EL (cell line): ENCODE measurements at places on chromosomes 12 and 14.

- peak; percentile 61 for DNase-seq
Measured at GRCh38 chr14:52369305-52369801, 55.2 kb downstream of the PTGER2 start.

- peak; percentile 77 for DNase-seq
Measured at GRCh38 chr12:13347241-13348043, 150.9 kb downstream of the EMP1 start.

DNA sequence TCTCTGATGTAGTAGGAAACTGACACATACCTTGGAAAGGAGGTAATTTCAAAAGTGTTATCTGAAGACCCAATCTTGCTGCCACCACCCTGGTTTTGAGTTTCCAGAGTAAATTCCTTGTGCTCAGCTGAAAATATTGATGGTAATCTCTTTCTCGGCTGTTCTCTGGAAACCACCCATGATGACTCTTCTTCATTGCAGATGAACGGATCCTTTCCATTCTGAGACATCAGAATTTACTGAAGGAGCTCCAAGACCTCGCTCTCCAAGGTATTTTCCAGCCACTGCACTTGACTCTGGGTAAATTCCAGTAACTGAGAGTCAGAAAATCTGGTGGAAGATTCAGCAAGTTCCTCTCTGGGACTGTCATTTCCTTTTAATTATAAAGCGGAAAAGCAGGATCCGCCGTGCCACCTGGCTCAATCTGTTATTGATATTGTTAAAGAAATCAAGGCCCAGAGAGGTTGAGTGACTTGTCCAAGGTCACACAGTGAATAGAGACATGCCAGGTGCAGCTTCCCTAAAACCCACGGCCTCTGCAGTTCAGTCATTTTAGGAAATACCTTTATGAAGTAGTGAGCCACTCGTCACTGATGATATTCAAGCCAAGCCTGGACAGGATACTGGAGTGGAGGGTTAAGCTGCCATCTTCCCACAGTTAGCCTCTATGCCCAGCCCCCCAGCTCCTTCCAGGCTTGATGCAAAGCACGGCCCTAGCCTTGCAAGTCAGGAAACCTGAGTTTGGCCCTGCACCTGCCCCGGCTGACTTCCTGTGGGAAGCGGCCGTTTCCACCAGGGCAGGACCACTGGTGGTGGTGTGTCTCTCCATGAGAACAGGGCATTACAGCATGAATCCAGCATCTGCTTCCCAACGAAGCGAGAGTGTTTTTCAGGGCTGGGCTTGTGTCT is 4.7 kb downstream of the CHGA start:
- no peak for DNase-seq

- DNase-seq: no peak
Measured at GRCh38 chr12:26611598-26611997, 221.4 kb downstream of the ITPR2 start.

- no peak for DNase-seq
Measured at GRCh38 chr12:121787063-121788025, 6.1 kb downstream of the RHOF start.

- peak; percentile 50 for DNase-seq
Measured at GRCh38 chr14:90675399-90675798, 140.8 kb downstream of the TTC7B start.

- DNase-seq: peak; percentile 67
Measured at GRCh38 chr12:127588249-127588648, 678.7 kb upstream of the TMEM132C start.

DNA sequence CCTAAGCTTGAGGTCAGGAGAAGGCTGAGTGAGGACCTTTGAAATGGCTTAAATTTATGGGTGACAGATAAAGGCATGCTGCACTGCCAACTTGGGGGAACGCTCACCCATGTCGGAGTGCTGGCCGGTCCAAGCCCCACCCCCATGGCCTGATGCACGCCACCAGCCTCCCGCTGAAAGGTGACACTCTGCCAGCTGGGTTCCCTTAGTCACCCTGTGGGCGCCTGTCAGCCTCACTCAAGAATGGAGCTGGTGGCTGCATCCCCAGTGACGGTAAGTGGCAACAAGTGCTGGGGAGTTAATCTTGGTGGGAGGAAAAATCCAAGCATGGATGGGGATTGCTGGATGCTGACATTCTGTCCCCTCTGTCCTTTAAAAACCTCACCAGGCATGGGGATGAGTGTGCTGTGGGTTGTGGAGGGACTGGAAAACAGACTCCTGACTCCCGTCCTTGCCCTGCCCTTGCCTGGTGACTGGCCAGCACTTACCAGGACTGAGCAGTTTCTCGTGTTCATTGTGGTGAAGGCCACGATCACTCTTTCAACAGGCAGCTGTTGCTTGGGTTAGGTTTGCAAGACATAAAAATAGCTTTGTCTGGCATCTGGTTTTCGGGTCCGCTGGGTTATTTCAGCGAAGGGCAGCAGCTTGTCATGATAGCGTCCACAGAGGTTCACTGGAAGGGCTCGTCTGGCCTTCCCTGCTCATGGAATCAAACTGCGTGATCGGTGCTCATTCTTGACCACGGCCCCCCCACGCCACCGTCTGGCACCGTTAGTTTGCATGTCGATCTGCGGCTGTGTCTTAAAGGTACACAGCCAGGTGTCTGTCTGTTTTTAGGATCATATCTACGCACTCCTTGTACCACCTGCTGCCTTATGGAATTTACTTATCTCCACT is 15.0 kb downstream of the ACACB start:
- DNase-seq: no peak

DNA sequence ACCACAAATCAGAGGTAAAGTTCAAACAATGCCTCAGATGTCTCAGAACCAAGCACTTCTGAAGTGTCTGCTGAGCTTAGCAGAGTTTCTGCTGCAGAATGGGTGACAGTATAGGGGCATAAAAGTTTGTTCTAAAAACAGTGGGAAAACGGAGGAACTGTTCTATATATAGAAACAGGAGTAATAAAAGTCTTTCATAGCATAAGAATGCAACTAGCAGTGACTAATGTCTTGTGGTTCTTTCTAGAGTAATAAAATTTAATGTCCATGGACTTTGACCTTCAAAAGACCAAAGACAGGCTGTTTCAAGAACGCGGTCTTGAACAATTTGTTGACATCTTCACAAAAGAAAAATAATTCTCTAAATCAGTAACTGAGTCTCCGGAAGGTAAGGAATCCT is 107.5 kb upstream of the FAR2 start:
- peak; percentile 75 for DNase-seq

- no peak for DNase-seq
Measured at GRCh38 chr12:130119241-130119861, 42.9 kb upstream of the FZD10 start.

- DNase-seq: no peak
Measured at GRCh38 chr12:122139266-122139665, 34.8 kb downstream of the IL31 start.

DNA sequence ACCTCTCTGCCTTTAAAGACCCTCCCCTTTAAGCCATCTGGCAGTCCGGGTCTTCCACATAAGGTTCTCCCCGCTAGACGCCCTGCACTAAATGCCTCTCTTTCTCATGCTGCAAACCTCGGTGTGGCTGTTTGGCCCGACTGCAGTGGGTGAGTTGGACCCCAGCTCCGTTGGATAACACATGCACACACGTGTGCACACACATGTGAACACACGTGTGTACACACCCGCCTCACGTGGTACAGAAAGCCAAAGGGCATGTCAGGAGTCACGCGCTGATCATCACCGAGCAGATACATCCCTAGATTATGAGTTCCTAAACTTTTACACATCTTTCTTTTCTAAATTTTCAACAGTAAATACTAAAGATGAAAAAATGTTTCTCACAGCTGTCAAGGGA is 68.3 kb downstream of the RIMBP2 start:
- DNase-seq: no peak

DNA sequence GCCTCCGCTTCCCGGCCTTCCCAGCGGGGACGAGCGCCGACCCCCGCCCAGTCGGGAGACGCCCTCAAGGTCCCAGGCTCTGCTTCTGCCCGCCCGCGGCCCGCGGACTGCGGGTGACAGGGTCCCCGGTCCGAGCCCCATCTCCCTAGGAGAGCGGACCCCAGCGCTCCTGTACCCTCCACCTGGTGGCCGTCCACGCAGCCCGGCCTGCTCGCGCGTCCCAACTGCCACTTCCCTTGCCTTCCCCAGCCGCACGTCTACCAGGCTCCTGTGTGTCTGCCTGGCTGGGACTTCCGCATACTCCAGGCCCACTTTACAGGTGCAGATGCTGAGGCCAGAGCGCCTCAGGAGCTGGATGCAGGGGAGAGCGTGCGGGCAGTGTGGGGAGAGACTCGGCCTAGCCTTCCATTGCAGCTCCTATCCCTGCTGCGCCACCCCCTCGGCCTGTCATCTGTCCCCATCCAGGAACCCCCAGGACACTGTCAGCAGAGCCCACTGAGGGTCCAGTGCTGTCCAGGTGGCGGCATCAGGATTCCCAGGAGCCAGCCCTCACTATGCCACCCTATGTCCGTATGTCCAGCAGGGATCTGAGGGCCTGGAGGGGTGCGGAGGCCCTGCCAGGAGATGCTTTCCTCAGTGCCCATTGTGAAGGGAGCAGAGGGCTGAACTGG is 8.0 kb upstream of the ANKRD9 start:
- no peak for DNase-seq

DNA sequence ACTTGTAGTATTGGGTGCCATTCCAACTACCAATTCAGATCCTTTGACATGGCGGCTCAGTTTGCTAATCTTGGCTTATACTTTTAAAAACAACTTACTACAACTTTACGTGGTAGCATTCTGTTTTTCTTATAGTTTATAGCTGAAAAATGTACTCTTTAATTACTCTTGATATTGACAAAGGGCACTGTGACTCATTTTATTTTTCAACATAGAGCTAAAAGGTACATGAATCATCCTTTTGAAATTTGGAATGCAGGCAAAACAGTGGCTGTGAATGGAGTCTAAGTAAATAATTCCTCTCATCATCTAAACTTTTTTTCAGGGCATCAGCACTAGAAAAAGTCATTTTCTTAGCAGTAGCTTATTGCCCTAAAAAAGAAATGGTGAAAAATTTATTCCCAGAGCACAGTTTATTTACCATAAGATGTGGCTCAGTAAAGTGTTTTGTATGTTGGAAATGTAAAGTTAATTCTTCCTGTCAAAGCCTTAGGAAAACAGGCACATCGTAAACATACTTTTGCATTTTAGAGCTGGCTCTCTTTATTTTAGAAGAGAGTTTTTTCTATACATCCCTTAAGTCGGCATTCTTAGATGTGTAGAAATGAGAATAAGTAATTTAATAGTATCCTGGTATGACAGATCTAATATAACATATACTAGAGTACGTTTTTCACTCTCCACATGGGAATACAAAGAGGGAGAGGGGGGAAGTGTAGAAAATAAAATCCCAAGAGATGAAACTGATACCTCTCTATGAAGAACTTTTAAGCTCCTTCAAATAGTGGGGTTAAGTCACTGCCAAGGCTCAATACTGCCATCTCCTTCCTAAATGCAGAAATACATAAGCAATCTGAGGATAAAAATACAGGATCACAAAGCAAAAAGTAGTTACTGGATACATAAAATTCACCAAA is 55.2 kb downstream of the SLC25A21 start:
- peak; percentile 62 for DNase-seq

- no peak for DNase-seq
Measured at GRCh38 chr12:131464081-131464480, 246.8 kb upstream of the SFSWAP start.

- peak; percentile 21 for DNase-seq
Measured at GRCh38 chr12:72499244-72499643, 227.1 kb downstream of the TRHDE start.

DNA sequence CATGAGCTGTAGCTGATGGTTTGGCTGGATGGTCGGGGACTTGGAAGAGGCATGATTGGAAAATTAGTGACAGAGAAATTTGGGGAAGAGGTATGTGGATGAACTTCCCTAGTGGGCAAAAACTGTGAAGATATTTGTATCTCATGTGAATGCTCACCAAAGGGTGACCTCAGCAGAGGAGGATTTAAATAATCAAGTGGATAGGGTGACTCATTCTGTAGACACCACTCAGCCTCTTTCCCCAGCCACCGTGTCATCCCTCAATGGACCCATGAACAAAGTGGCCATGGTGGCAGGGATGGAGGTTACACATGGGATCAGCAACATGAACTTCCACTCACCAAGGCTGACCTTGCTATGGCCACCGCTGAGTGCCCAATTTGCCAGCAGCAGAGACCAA is 60.8 kb upstream of the KRAS start:
- DNase-seq: peak; percentile 38

DNA sequence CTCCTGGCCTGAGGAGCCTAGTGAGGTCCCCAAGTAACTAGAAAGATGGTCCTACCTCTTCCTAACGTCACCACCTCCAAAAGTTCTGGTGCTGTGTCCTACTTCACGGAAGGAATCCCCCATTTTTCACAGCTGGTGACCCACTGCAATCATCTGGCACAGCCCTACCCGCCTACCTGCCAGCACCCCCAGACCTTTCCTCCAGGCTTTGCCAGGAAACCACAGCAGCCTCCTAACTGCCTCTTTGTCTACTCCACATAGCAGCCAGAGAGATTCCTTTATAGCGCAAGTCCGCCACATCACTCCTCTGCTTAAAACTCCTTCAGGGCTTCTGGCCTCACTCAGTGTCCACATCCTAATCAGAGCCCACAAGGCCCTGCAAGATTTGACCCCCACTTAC is 13.4 kb upstream of the FLVCR2 start:
- no peak for DNase-seq
